Esophagus (tissue), 2 donors: ENCODE measurements at places on chromosomes 1 and 21. TPM values are rescaled to one million over a fixed set of nuclear protein-coding genes. Genes with fewer than 3 reads are reported as not detected.

SCP2 gene
- 158 TPM for polyA plus RNA-seq

RCOR3 gene
- polyA plus RNA-seq = 20.6 TPM

SLC45A3 gene
- polyA plus RNA-seq = 1.1 TPM

RAP1GAP gene
- 3.5 TPM for polyA plus RNA-seq

LMOD1 gene
- 60.4 TPM for polyA plus RNA-seq

HCRTR1 gene
- not detected for polyA plus RNA-seq

SMCP gene
- polyA plus RNA-seq = not detected

OTUD7B gene
- polyA plus RNA-seq = 2.6 TPM

GFI1 gene
- polyA plus RNA-seq = 0.40 TPM
